Stimulated activated CD8-positive, alpha-beta memory T cell treated with anti-CD3 and anti-CD28 coated beads, Interleukin-7, amount 100 ng/mL, for 1 hour (primary cell): ENCODE measurements at places on chromosomes 2 and 18.

DNA sequence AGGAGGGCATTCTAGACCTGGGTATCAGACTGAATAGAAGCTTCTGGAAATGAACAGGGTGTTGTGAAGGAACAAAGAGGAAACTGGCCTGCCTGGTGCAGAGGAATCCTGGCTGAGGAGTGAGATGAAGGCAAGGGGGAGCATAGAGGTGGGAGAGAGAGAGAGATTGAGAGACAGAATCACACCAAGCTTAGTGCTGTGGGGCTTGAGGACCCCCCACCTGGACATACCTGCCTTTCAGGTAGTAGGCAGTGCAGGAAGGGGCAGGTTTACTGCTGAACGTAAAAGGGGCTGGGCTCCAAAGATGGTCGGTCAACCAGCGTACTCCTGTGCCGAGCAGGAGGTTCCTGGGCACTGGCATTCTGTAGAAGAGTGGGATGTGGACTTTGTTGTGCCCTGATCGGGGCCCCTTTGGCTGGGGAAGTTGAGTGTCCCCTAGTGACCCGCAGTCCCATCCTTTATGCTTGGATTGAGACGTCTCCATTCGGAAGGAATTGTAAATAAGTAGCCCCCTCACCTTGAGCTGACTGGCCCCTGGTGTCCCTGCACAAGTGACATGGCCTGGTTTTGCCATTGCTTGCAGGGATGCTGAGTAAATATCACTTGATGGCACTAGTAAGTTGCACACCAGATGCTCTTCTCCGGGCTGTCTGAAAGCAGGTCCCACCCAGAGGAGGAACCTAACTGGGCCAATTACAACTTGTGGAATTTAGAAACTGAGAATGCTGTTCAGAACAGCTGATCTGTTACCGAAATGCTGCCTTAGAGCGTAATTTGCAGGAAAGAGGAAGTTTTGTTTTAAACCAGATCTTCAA is 1.4 kb downstream of the UBE2F start:
- DNase-seq, result peak; percentile 16

- DNase-seq, result no peak
Observed at GRCh38 chr2:12348216-12348615, 368.5 kb upstream of the TRIB2 start.

GRCh38 chr18:75125382-75126331 is 83.3 kb downstream of the PTGR3 start:
- no peak for DNase-seq

DNA sequence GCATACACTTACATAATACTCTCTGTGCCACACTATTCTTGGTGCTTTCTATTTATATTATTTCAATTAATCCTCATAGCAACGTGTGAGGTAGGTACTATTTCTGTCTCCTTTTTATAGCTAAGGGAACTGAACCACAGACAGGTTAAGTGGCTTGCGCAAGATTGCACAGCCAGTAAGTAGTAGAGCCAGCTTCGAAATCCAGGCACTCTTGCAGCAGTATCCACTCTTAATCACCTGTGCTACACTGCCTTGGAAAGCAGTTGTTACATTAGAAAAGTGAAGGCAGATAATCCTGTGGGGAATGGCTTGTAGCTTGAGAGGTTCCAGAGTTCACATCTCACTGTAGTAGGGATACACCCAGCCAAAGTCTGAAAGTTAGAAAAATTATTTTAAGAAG is 198.3 kb downstream of the LDLRAD4 start:
- DNase-seq, result no peak

DNA sequence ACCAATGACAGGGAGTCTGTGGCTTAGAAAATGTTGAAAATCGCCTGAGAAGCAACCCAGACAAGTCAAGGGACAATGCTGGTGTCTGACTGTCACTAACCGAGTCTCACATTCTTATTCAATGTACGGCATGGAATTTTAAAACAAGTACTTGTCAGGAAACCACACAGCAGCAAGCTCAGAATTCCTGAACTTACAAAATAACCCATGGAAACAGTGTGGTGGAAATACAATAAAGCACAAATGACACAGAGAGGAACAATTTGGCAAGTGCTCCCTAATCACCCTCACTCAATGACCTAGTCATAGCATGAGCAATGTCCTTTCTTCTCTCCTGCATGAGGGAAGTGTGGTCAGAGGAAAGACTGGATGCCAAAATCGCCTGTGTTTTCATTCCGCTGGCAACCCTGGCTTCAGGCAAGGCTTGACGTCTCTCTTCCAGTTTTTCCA is 154.0 kb downstream of the SATB2 start:
- no peak for DNase-seq

GRCh38 chr18:78378403-78378802 is 601.2 kb upstream of the SALL3 start:
- DNase-seq, result no peak

DNA sequence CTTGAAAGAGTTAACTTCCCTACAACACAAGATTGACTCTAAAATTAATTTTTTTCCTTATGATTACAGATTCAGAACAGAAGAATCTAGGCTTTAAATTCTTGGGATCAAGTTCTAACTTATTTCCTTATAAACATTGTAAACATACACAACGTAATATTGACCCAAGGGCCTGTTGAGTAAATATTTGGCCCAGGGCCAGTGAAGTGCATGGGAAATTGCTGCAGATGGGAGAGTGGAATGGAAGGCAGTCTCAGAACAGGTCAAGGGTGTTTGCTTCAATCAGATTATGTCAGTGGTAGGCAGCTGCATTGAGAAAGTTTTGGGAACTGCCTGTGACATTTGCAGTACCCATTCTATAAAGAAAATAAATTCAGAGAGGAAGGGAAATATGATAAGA is 137.6 kb downstream of the MYO1B start:
- no peak for DNase-seq

DNA sequence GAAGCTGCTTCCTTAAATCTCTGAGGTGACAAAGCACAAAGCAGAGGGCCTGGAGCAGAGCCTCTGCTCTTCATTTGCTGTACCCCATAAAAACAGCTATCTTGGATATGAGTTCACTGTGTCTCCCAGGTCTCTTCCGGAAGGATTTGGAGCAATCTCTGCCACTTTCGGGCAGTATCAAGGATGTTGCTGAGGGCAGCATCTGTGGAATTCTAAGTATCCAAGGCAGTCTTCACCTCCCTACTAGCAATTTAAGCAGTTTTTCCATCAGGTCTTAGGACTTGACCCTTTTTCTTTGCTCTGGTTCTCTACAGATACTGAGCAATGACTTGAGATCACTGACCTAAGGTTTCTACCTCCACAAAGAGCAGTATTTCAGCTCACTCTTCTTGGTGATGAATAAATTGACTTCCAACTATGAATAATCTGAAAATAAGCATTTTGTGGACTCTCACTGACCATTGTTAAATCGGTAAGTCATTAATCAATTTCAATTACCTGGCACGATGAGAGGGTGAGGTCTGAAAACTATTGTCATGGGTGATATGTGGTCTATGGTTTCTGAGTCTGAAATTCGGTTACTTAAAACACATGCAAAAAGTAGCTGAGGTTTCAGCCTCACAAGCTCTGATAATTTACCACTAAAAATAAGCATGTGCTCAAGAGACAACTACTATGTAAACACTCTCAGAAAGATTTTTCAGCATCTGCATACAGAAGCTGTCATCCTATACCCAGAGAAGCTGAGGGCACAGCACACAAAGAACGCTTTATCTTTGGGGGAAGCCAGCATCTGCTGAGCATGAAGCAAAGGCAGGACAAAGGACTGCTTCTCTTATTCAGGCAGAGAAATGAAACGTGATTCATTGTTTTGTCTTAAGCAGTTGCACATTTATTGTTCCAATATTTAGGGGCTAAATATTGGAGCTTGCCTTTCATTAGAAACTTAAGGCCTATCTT is 32.1 kb upstream of the SPATS2L start:
- DNase-seq, result no peak

DNA sequence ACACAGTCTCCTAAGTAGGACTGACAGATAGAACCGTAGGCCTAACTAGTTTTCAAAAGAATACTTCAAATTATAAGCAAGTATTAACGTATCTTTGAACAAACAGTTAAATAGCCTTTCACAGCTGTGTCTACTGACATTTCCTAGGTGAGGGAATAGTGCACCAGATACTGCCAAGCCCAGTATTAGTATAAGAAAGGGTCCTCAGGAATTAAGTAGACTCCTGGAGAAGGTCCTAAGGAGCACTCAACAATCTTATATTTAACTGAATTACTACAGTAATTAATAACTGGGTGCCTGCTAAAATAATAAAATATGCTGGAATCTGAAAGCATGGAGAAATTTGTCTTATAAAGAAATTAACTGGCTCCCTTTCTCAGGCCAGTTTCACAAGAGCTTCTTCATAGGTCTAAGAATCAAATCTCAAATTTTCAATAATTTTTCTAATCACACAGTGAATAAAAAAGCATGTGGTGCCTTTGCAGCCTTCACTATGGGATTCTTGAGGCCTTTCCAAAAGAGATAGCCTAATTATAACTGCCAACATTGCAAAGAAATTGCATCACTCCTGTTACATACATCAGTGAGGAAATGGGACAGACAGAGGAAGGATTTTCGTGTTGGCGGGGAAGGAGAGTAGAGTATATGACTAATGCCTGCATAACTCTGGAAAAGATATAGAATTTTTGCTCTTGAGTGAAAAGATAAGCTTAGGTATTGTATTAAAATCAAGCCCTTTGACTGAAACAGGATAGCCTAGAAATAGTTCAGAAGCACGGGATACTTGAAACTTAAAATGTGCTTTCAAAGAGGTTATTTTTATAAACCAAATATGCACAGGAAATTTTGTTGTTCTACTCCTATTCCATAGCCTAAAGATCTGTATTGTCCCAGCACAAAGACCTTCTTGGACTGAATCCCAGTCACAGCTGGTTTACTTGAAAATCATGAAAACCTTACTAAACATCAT is 228.6 kb upstream of the STK17B start:
- DNase-seq, result no peak

DNA sequence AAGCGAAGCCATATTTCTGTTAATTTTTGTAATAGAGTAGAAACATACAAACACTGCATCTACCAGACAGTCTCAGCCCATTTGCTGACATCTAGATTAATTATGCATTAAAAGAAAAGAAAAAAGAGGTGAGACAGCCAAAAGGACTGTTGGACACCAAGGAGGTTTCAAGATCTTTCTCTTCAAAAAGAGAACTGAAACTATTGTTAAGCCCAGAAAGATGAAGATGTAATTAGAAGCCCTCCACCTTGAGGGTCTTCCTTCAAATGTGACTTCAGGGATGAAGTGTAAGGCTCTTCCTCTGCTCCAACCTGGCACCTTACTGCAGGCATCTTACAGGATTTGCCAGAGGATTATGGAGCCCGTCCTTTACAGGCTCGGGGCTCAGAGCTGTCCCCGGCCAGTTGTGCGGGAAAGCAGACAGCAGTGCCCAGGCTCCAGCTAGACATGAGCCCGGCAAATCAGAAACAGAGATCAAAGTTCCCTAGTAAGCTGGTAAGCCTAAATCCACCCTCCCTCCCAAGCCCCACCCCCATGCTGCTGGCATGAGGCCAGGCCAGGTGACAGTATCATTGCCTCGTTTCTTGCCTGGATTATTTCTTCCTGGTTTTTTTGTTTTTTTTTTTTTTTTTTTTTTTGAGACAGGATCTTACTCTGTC is 38.9 kb downstream of the ADI1 start:
- no peak for DNase-seq

DNA sequence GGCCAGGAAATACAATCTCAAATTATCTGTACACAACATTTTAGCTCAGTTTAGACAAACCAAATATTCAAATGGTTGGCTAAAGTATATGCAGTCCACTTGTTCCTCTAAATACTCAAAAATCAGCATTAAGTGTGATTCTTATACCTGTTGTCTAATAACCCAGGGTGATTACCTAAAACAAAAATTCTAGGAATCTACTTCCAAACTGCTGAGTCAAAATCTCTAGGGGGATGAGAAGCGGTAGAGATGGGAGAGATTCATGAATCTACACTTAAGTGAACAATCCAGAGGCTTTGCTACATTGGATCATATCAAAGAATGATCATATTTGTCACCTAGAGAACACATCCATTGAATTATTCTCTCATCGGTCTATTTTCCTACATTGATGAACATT is 420.9 kb upstream of the PKDCC start:
- no peak for DNase-seq

GRCh38 chr2:43131051-43131889 is 95.1 kb downstream of the ZFP36L2 start:
- DNase-seq, result peak; percentile 56

DNA sequence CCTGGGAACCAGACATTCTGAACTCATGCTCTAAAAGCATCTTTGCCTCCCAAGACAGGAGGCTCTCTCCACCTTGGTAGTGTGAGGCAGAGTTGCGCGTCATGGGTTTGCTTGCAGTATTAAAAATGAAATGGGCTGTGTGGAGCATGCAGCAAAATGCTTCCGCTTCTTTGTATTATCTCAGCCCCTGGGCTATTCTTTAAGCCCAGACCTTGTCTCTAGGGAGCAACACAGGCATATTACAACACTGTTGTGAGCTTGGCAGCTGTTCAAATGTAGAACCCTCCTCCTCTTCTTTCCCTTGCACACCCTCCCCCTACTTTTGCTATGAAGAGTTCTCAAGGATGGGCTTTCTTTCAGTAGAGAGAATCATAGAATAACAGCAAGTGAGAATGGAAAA is 185.1 kb upstream of the LHCGR start:
- DNase-seq, result no peak

- DNase-seq, result no peak
Observed at GRCh38 chr2:57720728-57721627, 325.6 kb upstream of the VRK2 start.

GRCh38 chr2:179440642-179441251 is 176.1 kb upstream of the SESTD1 start:
- DNase-seq, result no peak

- no peak for DNase-seq
Observed at GRCh38 chr2:205908212-205909183, 177.5 kb downstream of the INO80D start.

GRCh38 chr2:232372231-232373208 is 6.0 kb upstream of the ALPP start:
- DNase-seq, result no peak

DNA sequence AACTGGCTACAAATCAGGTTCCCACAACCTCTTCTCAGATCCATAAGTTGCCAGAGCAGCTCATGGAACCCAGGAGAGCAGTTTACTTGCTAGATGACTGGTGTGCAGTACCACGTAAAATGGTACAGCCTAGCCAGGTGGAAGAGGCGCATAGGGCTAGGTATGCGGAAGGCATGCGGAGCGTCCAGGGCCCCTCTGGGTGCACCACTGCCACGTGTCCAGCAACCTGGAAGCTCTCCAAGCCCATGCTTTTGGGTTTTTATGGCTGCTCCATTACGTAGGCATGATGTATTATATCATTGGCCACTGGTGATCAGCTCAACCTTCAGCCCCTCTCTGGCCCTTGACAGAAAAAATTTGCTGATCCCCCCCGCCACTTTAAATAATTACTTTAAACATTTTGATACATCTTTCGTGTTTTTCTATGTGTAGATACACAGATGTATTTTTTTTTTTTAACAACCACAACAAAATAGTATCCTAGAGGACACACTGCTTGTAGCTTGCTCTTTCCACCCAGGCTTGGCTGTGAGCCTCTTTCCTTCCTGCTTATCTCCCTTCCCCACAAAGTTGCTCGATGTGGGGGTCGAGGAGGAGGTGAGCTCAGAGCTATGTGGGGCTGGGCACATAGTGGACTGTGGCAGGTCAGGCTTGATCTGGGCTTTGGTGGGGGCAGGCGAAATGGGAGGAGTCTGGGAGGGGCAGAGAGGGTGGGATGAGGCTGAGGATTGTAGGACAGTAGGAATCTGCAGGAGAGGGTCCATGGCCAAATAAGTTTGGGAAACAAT is 65.4 kb upstream of the MCFD2 start:
- no peak for DNase-seq

- DNase-seq, result no peak
Observed at GRCh38 chr2:226443112-226443511, 356.5 kb downstream of the IRS1 start.

GRCh38 chr2:131105950-131106801 is 1.0 kb downstream of the PLEKHB2 start:
- no peak for DNase-seq
